Stimulated activated CD4-positive, alpha-beta T cell treated with anti-CD3 and anti-CD28 coated beads, Interleukin-2, amount 100 ng/mL, for 4 hours (primary cell): ENCODE measurements at places on chromosomes 6 and 20.

GRCh38 chr20:45253261-45253660, 1.1 kb downstream of the SLPI start:
- DNase-seq = no peak

GRCh38 chr6:73893696-73894095, 197.7 kb downstream of the CD109 start:
- no peak for DNase-seq

DNA sequence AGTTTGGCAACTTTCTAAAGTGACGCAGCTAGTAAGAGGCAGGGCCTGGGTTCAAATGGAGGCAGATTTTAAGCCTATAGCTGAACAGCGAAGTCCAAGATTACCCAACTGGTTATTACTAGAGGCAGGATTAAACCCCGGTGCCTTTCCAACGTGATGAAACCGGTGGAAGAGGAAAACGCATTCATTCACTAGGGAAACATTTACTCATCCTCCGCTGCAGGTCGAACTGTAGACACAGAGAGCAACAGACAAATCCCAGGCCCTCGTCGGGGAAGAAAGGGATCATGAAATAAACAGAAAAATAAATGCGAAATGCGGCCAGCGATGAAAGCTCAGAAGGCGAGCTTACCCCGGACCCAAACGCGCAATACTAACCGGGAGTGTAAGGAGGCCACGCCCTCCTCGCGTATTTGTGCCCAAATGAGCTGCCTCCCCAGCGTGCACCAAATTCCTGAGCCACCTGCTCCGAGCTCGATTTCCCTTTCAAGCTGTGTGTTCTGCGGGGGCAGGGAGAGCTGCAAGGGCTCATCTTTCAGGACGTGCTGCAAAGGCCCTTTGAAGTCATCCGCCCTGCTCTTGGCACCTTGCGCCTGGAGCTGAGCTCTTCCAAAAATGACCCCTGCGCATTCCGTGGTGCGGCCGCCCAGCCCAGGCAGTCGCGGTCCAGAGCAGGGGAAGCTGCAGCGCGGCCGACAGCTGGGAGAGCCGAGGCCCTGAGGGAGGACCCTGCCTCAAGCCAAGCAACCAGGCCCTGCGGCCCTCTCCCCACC, 46.9 kb downstream of the PDYN start:
- DNase-seq = no peak

GRCh38 chr20:41476013-41476441, 109.4 kb upstream of the EMILIN3 start:
- DNase-seq = no peak

- DNase-seq = no peak
Measured at GRCh38 chr6:122652431-122652830, 42.2 kb downstream of the PKIB start.

DNA sequence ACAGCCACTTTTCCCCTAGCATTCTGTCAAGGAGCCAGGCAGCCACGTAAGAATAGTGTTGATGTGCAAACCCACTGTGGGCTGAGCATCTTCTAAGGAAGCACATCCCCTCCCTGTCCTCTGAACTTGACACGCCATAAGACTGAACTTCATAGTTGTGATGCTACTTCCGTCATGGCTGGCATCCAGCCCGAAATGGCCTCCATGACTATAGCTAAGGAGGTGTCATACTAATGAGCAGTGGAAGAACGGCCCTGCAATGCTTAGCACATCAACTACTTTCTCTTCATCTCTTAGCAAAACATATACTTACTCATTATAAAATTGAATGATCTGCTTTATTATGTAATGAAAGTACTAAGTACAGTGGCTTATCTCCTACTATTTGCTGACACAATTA, 110.2 kb downstream of the GJA10 start:
- DNase-seq = no peak

DNA sequence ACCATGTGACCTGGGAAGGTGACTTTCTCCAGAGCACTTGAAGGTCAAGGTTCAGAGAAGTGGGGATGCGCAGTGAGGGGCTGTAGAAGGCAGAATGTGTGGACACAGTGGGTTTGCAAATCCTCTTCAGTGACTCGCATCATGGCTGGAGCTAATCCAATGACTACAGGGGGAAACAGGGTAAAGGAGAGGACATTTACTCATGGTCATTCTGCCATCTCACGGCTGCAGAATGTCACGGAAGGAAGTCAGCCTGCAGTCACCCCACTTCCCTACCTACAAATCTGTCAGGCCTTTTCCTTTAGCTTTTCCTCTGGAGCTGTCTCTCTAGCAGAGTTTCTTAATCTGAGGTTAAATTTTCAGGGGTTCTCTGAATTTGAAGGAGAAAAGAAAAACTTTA, 337.6 kb downstream of the CDC5L start:
- no peak for DNase-seq

- no peak for DNase-seq
Measured at GRCh38 chr6:134080171-134080795, 27.9 kb upstream of the SLC2A12 start.
